ENCODE measurements at places on chromosomes 4 and X. TPM values are rescaled to one million over a fixed set of nuclear protein-coding genes. Genes with fewer than 3 reads are reported as not detected.

Gene FAM241A
- total RNA-seq = 7.1 TPM

Gene UGT2B7
- not detected for total RNA-seq

Gene GPC4
- total RNA-seq = not detected

Gene TASL
- total RNA-seq = 7.0 TPM

Measured in activated T-helper 1 cell treated with anti-CD3 and anti-CD28 coated beads, Interleukin-12 subunit alpha, Interleukin-12 subunit beta, Interleukin-2, Interleukin-4 antibody, amounts not matched to agents 30 ng/mL and 10 ng/mL and 1 ng/mL, durations not matched to agents 14 hours and 24 hours and 36 hours (primary cell).